Stimulated activated CD8-positive, alpha-beta memory T cell treated with anti-CD3 and anti-CD28 coated beads, Interleukin-7, amount 100 ng/mL, for 1 hour (primary cell): ENCODE measurements at places on chromosomes 5 and 9.

GRCh38 chr5:943201-943917 is 50.7 kb downstream of the TRIP13 start:
- no peak for DNase-seq

DNA sequence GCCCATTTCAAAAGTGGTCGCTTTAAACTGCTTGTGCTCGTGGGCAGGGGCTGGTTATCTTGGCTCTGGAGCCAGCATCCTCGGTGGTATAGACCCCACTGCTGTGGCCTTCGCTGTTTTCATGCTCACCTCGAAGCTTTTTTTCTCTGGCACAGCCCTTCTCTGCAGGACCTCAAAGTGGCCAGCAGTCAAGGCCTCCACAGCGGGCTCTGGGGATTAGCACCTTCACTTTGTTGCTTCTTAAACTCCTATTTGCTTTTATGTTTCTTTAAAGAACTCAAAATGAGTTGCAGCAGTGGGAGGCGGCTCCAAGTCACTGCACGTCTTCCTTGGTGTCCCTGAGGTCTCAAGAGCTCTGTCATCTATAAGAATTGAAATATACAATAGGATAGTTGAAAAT is 165.1 kb downstream of the CACNA1B start:
- no peak for DNase-seq

GRCh38 chr5:157382996-157383800 is 76.8 kb upstream of the NIPAL4 start:
- no peak for DNase-seq

GRCh38 chr5:943918-944620 is 51.4 kb downstream of the TRIP13 start:
- DNase-seq, result no peak

DNA sequence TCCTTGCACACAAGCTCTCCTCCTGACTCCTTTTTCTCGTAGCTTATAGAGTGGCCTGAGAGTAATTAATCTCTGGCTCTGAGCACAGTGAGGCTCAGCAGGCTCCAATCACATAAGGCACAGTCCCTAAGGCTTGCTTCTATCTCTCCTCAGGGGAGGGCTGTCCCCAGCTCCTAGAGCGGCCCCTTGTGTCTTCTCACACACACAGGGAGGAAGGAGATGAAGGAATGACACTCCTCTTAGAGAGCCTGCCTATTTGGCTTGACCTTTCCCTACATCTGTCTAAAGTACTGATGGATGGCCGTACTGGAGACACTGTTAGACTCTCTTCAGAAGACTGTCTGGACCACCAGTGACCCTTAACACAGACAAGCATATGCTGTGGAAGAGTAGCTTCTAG is 12.9 kb downstream of the TAS2R1 start:
- no peak for DNase-seq

DNA sequence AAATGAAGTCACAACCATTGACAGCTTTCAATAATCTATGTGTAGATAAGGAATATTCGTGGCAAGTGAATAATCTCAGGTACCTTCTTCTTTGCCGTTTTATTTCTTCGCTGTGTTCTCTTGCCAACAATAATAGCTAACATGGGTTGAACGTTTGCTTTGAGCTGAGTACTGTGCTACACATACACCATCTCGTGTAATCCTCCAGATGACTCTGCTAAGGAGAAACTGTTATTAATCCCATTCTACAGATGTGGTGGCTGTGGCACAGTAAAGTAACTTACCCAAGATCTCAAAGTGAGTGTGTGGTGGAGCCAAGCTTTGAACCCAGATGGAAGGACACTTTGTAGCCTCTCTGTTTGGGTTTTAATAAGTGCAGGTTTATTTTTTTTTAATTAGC is 179.7 kb downstream of the C9orf152 start:
- DNase-seq, result no peak

- DNase-seq, result no peak
These were observed 224.8 kb downstream of the MCTP1 start for GRCh38 chr5:95060098-95060497.
